ENCODE measurements at places on chromosomes 11 and 22.

DNA sequence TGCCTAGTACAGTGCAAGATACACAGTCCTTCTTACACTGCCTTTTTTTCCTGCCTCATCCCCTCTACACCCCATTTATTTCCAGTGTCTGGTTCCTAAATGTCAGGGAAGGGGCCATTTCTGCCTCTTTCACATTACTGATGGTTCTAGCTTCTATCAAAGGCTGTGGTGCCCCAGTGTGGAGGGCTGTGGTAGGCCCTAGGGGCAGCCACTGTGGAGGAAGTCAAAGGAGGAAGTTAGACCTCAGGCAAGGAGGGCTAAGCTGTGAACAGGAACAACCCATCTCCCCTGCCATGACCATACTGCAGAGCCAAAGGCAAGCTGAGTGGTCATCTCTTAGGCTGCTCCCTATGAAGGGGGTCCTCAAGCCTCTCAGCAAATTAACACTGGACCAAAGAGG, 81.9 kb upstream of the CRTAM start:
- DNase-seq: peak; percentile 3

DNA sequence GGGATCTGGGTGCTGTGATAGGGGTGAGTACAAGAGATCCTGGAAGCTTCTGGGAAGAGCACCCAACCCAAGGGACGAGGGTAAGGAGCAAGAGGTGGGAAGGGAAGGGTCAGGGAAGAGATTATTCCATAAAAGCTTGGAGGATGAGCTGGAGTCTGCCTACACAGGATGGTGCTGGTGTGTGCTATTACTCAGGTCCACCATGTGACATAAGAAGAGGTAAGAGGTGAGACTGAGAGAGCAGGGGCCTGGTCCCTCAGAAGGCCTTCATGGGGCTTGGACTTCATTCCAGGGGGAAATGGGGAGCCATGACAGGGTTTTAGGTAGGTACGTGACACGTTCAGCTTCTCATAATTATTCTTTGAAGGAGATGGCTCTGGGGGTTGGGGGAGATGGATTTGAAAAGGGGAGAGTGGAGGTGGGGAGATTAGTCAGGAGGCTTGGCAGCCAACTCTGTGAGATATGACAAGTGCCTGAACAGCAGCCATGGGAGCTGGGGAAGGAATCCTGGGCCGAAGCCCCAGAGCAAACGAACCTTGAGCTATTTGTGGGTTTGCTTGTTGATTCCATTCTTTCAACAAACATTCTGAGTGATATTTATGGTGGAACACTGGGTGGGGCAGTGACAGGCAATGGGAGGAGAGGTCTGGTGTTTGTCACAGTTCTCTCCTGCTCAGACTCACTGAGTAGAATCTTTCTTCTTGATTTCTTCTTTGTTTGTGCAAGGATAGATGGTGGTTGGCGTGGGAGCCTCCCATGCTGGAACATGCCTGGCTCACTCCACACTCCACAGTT, 11.2 kb upstream of the NCAM1 start:
- no peak for DNase-seq

- DNase-seq: peak; percentile 35
These were observed 82.8 kb downstream of the FLI1 start for GRCh38 chr11:128776424-128777284.

DNA sequence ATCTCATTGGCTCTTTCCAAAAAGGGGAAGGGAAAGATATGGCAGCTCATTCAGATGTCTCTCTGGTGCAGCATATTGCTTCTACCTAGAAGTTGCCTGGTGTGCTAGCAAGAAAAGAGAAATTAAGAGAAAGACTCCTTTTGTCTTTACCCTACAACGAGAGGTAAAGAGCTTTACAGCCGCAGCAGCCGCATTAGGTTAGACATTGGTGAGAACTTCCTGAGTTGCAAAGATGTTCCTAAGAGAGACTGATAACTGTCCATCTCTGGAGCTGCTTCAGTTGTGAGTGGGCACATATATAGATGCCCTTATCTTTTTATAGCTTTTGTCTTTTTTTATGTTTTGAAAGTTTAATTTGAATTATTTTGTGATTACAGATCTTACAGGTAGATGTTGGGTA, 80.8 kb upstream of the NNMT start:
- DNase-seq: no peak

DNA sequence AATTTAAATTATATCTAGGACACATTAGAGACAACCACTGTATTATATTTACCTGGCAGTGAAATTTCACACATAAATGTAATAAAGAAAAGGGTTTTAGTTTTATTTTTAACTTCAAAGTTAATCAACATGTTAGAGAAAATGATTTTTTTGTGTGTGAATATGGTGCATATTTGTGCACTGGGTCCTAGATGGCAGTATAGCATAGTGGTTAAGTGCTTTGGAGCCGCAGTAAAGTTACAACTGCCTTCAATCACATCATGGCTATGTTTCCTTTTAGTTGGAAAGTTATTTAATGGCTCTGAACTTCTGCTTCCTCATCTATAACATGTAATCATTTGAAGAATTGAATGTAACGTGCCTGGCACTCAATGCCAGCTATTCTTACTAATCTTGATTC, 108.9 kb upstream of the DDI1 start:
- no peak for DNase-seq

GRCh38 chr22:47073075-47073474, 310.6 kb downstream of the TBC1D22A start:
- no peak for DNase-seq

DNA sequence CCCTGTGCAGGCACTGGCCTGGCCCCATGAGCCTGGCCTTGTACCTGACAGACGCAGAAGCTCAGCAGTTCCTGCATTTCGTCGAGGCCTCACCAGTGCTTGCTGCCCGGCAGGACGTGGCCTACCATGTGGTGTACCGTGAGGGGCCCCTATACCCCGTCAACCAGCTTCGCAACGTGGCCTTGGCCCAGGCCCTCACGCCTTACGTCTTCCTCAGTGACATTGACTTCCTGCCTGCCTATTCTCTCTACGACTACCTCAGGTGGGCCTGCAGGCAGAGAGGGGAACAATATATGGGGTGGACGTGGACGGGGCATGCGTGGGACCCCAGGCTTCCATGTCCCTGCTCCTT, 4.9 kb downstream of the LARGE2 start:
- DNase-seq: no peak

GRCh38 chr11:103842191-103842590, 194.2 kb upstream of the DDI1 start:
- no peak for DNase-seq

DNA sequence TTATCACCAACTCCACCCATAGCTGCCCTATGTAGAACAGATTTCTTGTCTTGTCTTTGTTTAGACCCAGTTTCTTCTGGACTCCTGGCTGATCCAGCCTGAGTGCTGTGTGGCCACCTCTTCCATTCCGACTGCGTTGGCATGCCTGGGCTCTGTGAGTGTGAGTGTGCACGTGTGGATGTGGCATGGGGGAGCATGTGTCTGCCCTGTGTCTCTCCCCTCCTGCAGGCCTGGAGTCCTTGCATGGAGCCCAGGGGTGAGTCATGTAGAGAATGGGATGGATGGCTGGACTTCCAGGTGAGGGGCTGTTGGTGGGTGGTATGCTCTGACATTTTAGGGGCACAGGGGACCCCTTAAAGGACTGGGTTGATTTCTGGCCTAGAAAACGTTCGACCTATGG, 194.7 kb downstream of the GRIK4 start:
- DNase-seq: no peak

GRCh38 chr11:84963240-84963639, 663.9 kb downstream of the DLG2 start:
- DNase-seq: no peak

DNA sequence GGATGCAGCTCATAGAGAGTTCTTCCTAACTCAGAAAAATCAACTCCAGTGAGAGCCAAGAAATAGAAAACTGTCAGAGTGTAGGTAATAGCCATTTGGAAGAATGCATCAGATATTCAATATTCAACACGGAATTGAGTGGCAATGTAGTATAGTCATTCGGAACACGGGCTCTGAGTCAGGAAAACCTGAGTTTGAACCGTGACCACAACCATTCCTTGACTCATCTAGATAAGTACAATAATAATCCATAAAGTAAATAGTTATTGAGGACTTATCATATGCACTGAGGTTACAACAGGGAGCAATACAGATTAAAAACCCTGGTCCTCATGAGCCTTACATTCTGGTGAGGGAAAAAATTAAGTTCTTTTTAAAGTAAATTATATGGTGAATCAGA, 62.6 kb upstream of the PHF21A start:
- DNase-seq: no peak

GRCh38 chr11:79047980-79048379, 392.9 kb downstream of the TENM4 start:
- no peak for DNase-seq

DNA sequence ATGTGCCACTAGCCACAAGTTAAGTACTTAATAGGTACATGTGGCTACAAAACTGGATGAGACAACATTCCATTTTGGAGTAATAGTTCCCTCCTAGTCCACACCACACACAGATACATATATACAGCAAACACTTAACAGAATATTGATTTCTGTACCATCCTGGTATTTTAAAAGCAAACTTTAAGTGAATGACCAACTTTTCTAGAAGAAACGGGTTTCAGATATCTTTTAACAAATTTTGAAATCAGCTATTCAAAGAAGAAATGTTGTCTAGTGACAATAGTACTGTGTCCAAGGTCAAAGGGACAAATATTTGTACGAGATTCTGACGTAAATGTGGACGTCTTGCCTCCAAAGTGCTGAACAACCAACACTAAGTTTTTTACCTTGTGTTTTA, 12.3 kb upstream of the CARD16 start:
- DNase-seq: no peak

- DNase-seq: peak; percentile 30
These were observed 63.0 kb downstream of the TNRC6B start for GRCh38 chr22:40240686-40241085.

DNA sequence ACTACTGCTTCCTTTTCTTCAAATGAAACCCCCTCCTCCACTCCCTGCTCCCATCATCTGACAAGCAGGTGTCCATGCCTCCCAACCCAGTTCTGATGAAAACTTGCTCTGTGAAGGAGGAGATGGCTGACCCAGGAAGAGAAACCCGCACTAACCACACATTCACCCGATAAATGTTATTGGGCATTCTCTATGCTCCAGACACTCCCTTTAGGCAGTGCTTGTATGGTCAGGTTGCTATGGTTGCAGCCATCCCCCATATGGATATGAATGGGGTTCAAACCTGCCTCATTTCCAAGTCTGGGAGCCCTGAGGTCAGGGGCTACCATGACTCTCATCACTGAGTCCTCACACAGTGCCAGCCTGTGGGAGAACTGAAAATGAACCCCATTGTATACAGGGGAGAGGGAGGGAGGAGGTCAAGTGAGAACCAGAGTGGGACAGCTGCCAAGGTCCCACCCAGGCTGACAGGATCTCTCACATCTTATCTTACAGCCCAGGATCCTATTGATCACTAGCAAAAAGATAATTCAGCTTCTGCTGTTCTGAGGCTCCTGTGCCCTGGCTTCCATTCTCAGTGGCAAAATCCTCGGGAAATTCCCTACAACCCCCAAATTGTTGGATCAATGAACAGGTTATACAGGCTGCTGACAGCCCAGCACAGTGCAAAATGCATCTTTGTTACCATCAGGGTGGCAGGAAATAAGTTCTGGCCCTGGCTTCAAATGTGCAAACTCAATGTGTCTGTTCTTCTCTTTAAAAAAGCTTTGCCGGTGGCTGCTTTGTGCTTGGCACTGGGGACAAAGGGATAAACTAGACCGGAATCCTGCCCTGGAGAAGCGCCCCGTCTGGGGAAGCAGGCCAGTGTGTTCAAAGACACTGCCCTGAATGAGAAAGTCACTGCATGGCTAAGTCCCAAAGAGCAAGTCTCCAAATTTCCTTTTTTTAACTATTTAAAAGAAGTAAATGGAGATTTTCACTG, 22.7 kb upstream of the ACER3 start:
- no peak for DNase-seq

GRCh38 chr11:26551186-26551801, 20.8 kb downstream of the MUC15 start:
- no peak for DNase-seq

- DNase-seq: no peak
These were observed 46.5 kb downstream of the FCHSD2 start for GRCh38 chr11:73095613-73096012.

- DNase-seq: no peak
These were observed 196.7 kb downstream of the ARHGAP42 start for GRCh38 chr11:100883830-100884229.
